ENCODE measurements at places on chromosomes 7 and 10.

DNA sequence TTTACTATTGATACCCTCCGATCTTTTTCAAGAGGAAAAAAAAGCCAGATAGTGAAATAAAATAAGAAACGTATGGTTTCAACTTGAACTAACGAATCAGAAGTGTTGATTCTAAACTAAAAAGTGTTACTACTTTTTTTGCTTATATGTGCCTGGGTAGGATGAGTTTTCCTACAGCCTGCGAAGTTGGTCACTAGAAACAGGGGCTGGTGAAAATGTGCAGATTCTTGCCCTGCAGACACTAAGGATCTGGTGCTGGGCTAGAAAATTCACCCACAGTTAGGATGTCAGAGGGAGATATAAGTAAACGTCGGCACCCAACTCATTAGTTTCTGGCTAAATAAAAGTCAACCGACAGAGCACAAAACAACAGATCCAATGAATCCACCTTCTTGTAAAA lies 298.7 kb upstream of the NFE2L3 start:
- no peak for DNase-seq

GRCh38 chr10:13792006-13792405 lies 205.2 kb downstream of the PRPF18 start:
- peak; percentile 71 for DNase-seq

GRCh38 chr7:70952311-70952710 lies 179.6 kb upstream of the GALNT17 start:
- no peak for DNase-seq

GRCh38 chr10:38043516-38043915 lies 33.0 kb downstream of the ZNF33A start:
- DNase-seq, result no peak

DNA sequence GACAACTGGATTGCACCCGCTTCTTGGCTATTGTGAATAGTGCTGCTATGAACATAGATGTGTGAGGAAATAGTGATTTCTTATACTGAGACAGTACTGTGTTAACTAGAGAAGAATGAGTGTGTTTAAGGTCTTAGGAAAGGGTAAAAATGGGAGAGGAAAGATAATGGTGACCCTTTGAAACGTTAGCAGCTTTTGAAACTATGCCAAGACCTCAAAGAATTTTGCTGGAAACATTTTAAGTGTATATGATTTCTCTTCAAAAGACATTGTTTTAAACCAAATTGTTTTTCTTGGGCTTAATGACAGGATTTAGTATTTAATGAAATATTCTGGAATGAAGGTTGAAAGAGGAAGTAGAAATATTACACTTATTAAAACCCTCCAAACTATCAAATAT lies 100.8 kb upstream of the ARHGAP21 start:
- DNase-seq, result no peak

GRCh38 chr7:17131983-17132655 lies 166.3 kb upstream of the AHR start:
- DNase-seq, result no peak

GRCh38 chr10:5720182-5720581 lies 35.5 kb downstream of the TASOR2 start:
- no peak for DNase-seq

DNA sequence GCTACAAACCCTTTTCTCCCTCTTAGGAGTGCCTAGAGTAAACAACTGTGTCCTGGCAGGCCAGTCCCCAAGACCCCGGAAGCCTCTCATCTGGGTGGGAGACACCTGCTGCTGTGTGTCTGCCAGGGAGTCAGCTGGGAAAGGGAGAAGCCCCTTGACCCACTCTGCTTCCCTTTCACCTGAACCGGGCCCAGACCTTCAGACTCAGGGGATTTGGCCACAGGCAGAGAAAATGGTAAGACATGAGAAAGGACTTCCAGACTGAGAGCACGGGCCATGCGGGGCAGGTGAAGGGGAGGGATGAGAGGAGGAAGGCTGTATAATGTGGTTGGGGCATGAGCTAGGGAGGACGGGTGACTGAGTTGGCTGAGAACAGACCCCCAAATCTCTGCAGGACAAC lies 36.0 kb upstream of the NPFFR1 start:
- no peak for DNase-seq

DNA sequence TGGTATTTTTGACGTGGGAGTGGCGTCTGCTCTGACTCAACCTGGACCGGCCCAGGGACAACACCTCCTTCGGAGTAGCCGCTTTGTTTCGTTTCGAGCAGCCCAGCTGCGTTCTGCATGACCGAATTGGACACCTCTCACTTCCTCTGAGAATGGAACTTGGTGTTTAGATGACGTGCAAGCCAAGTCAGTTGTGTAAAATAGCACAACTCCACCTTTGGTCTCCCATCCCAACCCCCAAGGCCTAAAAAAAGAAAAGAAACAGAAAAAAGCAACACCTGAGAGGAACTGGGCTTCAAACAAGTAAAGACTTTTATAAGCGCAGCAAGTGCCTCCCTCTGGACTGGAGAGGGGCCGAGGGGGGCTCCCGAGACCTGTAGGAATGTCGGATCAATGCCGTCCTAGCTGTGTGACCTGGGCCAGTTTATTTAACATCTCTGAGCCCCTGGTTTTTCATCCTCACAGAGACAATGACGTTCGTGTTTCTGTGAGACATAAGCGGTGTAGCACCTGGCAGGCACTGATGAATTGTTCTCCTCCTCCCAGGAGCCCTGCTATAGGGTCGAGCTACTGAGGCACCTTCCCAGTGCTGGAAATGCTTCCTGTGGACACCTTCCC lies 52.0 kb upstream of the SMNDC1 start:
- DNase-seq, result no peak

GRCh38 chr10:14705548-14706230 lies 69.0 kb downstream of the FAM107B start:
- no peak for DNase-seq

DNA sequence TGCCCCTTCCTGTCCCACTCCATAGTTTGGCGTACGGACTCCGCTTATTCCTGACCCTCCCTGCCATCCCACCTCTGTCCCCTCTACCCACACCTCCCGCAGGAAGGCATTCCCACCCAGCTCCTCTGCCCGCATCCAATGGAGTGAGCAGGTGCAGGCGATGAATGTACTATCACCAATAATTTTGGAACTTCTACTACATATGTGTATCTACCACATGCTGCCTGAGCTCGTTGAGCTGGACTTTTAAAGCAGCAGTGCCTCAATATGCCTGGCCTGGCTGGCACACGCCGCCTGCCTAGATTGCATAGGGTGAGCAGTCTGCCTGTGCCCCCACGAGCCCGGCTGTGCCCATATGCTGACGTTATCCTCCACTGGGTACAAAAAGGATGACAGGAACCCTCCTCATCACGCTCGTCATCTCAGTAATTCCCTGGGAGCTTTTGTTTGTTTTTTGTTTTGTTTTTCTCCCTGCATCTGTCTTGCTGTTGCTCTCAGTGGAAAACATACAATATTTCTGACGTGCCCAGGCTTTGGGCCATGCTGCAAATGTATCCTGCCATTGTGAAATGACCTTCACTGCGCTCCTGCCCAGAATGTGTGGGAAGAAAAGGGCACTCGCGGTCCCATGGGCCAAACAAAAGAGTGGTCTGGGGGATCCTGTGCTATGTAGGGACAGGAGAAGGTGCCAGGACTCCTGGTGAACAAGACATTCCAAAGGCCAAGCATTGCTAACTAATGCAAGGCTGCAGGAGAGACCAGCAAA lies 302.8 kb downstream of the PTPRN2 start:
- DNase-seq, result no peak

DNA sequence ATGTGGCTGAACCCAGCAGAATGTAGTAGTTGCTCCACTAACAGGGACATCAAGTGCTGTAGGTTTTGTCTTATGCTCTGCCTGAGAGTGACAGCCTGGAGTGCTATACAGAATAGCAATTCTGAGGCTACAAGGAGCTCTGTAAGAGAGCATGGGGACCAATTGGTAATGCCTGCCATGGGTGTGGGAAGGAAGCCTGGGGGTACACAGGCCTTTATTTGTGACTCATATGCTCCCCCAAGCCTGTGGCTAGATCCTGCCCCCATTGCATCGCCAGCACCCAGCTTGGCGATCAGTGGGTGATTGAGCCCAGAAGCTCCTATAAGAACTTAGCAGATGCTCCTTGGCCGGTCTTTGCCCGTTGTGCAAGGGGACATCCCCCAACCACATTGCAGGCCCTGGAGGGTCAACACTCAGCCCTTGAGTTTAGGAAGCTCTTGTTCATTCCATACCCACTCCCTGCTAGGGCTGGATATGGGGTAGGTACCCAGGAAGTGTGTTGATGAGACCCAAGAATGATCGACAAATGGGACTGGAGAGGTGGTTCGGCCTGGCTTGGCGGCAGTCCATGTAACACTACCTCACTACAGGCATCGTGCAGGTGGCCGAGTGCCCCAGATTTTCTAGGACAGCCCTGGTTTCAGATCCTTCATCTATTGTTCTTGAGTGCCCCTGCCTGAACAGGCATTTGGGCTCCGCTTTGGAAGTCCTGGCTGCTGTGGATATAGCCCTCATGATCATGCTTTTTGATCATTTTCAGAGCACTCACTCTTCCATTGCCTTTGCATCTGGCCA lies 37.7 kb downstream of the ZMIZ1 start:
- no peak for DNase-seq

DNA sequence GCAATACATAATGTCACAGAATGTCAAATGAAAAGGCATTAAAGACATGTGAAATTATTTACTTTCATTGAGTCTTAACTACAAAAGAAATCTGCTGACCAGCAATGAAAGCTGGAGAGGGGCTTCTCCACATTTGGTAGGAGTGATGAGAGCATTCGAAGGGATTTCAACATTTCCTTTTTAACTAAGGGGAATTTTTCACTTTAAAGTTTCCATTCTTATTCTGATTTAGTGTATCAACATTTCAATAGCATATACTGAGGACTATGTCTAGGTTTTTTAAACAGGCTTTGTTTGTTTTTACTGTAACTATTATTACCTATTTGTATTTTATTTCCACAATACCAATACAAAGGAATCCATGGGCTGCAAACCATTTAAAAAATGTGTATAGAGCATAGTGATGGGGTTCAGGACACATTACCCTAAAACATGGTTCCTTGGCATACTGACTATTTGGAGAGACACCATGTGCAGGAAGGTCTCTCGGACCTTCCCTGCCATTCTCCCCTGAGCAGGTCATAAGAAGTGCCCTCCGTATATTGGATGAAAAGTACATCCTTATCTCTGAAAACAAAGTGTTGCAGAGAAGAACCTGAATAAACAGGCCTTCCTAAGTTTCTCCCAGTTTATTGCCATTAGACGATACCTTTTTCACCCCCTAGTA lies 278.7 kb downstream of the DOCK4 start:
- no peak for DNase-seq

- no peak for DNase-seq
These were observed 23.4 kb downstream of the COX15 start for GRCh38 chr10:99708428-99709012.

DNA sequence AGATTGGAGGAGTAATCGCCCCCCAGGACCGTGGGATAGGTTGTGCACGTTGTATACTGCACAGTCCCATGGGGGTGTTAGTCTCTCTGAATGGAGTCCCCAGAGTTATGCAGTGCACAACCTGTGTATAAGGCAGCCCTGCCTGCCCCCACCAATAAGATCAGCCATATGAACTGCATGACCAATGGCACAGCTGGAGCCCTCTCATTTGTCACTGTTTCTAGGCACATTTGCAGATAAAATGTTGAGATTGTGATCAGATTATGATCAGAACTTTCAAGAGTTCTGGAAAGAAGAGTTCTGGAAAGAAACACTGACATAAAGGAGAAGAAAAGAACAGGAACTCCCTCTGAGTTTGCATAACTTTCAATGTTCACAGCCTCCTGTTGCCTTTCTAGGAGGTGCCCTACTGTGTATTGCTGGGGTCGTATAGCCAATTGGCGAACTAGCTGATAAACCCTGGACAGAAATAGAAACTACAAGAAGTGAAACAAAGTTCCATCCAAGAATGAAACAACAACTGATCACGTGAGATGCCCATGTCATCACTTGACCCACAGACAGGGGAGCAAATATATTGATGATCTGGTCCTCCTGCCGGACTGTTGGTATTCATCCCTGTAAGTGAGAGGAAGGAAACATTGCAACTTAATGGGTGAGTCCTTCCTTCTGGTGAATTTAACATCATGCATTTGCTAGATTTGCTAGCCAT lies 49.6 kb upstream of the TOMM7 start:
- DNase-seq, result no peak

GRCh38 chr10:23362879-23363792 lies 18.5 kb upstream of the C10orf67 start:
- DNase-seq, result no peak

DNA sequence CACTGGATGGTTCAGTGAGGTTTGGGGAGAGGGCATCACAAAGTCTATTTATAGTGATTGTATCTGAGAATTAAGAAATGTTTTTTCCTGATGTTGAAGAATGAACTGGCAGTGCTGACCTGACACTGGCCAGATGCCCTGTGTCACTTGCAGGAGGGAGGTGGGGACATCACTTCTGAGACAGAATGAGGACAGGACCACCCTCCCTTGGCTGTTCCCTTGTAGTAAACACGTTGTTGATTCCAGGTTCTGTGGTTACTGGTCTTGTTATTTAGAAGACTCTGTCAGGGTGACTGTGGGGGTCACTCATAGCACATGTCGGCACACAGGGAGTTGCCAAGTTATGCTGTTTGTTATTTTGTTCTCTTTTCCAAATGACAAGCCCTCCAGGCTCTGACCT lies 126.4 kb downstream of the ADCY1 start:
- DNase-seq, result peak; percentile 62

DNA sequence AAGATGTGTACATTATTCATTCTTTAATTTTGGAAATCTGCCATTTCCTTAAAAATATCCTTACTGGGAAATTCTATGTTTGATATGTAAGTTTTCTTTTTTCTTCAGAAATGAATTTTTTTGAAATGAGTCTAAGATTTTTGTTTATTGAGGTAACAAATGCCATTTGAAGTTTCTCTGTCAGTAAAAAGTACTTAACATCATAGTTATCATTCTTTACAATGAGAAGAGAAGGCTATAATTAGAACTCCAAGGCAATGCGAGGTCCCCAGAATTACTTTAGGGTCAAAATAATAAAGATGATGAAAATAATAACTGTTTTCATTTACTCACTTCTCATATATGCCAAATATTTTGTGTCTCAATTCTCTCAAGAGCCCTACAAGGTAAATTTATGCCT lies 37.0 kb upstream of the RHOBTB1 start:
- no peak for DNase-seq

DNA sequence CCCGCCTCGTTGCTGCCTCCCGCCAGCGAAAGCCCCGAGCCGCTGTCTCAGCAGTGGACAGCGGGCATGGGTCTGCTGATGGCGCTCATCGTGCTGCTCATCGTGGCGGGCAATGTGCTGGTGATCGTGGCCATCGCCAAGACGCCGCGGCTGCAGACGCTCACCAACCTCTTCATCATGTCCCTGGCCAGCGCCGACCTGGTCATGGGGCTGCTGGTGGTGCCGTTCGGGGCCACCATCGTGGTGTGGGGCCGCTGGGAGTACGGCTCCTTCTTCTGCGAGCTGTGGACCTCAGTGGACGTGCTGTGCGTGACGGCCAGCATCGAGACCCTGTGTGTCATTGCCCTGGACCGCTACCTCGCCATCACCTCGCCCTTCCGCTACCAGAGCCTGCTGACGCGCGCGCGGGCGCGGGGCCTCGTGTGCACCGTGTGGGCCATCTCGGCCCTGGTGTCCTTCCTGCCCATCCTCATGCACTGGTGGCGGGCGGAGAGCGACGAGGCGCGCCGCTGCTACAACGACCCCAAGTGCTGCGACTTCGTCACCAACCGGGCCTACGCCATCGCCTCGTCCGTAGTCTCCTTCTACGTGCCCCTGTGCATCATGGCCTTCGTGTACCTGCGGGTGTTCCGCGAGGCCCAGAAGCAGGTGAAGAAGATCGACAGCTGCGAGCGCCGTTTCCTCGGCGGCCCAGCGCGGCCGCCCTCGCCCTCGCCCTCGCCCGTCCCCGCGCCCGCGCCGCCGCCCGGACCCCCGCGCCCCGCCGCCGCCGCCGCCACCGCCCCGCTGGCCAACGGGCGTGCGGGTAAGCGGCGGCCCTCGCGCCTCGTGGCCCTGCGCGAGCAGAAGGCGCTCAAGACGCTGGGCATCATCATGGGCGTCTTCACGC lies 825 bp downstream of the ADRB1 start:
- DNase-seq, result peak; percentile 55
